ENCODE measurements at places on chromosomes 2 and 18. TPM values are rescaled to one million over a fixed set of nuclear protein-coding genes. Genes with fewer than 3 reads are reported as not detected.
A peak's percentile ranks its signal among the peaks of the same experiment; 100 is the strongest.

DNA sequence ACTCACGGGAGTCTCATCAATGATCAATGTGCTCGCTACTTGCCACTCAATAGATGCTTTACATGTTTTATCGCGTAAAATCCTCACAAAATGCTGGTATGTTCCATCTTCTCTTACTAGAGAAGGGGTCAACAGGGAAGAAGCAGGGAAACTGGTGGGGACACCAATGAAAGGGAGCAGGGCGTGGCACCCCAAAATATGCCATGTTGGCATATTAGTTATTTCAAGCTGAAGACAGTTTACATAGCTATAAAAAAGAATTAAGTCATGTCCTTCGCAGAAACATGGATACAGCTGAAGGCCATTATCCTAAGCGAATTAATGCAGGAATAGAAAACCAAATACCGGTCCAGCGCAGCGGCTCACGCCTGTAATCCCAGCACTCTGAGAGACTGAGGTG, 8.1 kb upstream of the ZNF236 start:
- no peak for DNase-seq

GRCh38 chr2:31694444-31694843, 113.7 kb upstream of the SRD5A2 start:
- no peak for DNase-seq

GRCh38 chr18:48541026-48541746, 2.4 kb downstream of the CTIF start:
- peak; percentile 78 for DNase-seq

Gene CLASP1
- total RNA-seq = 33.1 TPM

Gene HNRNPLL
- total RNA-seq = 71.6 TPM

Gene PKP4
- 65.8 TPM for total RNA-seq

Gene LRRFIP1
- total RNA-seq = 49.9 TPM

DNA sequence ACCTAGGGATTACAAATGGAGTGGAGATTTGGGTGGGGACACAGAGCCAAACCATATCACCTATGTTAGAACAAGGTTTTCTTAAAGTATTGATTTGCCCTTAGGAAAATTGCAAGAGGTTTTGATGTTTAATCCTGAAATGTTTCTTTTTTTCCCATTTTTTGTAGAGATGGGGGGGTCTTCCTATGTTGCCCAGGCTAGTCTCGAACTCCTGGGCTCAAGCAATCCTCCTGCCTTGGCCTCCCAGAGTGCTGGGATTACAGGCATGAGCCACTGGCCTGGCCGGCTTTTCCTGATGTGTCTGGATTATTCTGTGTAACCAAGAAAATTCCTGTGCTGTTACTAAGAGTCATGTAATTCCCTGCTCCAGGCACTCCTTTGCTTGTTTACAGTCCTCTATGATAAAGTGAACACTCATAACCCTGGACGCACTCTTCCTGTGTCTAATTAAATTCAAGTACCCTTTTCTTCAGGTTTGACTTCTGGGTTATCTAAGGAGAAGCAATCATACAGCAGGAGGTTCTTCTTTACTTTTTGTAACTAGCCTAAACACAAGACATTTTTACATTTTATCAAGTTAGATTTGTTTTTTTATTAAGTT, 15.0 kb upstream of the CTDP1 start:
- no peak for DNase-seq

All from H7 (cell line).